Stimulated activated CD8-positive, alpha-beta memory T cell treated with anti-CD3 and anti-CD28 coated beads, Interleukin-15, amount 100 ng/mL, for 24 hours (primary cell): ENCODE measurements at places on chromosomes 1 and 21.

DNA sequence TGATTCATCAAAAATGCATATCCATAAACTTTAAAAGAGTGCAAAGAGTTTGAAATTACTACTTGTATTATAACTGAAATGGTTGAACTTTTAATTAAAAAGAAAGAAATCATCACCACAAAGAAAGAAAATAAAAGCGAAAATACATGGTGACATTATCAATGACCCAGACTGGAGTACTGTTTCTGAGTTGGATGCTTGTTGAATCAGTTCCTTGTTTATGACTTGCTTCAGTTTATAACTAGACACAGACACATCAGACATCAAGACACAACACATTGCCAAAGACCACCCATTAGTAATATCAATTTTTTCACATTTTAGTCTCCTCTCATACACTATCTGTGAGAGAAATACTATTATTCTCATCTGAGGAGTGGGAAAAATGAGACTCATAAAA lies 293.0 kb downstream of the MRPL39 start:
- no peak for DNase-seq

DNA sequence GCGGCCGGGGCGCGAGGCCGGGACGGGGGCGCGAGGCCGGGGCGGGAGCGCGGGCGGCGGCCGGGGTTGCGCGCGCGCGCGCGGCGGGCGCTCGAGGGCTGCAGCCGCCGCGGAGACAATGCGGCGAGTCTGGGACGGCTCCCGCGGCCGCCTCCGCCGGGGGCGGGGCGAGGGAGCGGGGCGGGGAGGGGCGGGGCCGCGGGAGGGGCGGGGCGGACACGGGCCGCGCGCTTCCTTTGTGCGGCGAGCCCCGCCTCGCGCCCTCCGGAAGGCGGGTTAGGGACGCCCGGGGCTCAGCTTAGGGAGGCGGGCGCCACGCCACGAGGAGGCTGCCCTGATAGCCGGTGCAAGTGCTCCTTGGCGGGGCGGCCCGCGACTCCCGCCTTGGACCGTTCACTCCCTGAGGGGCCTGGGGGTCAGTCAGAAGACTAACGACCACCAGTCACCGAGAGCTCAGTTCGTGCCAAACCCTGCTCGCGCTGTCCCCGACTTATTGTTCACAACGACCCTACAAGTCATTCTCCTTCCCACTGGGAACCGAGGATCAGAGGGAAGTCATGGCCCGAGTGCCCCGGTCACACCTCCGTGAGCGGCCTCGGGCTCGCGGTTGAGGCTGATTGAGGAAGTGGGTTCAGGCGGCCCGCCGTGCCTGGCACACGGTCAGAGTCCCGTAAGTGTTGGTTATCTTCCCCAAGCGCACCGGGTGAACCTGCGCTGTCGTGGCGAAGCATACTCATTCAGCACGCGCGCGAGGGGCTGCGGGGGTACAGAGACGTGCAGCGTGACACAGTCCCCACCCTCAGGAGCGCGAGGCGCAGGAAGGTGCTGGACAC lies 29.1 kb upstream of the A3GALT2 start:
- peak; percentile 62 for DNase-seq

GRCh38 chr1:34520111-34520510 lies 234.7 kb upstream of the GJB5 start:
- no peak for DNase-seq

DNA sequence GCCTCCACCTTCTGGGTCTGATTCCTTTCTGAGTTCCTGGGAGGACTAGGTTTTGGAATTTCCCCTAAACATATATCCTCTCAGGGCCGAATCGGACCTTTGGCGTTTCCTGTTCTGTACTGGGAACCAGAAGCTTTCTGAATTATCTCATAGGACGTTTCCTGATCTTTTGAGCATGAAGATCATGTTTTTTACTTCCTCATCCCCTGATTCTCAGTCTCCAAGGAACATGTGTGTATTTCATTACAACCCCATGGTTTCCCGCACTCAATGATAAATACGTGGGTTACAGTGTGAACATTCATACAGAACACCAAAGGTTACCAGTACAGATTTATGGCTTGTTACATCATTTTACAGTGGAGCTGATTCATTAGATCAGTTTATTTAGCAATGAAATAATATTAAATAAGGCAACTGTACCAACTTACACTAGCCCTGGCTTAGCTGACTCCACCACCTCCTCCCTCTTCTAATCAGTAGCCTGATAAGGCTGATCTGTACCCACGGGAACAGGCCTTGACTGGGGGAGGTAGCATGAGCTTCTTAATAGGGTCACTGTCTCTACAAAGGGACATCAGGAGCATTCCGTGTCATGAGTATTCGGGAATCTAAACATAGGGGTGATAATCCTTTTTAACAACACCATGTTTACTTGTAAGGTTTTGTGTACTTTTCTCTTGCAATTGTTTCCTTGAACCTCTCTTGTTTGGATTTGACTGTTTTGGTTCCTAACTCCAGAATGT lies 57.8 kb upstream of the ERRFI1 start:
- no peak for DNase-seq

DNA sequence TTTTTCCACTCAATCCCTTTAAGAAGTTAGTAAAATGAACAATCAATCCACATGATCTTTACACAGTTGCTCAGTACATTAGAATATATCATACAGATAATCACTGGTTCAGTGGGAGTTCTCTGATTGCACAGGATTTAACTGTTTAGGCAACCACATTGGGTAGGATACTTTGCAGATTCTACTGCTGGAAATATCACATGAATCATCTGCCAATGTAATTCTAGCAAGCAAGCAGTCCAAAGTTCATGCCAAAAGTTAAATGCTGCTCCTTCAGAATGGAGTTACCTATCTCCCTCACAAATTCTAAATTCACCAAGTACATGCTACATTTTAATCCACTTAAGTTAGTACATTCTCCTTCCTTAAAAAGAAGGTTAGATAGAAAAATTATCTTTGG lies 52.4 kb downstream of the NEGR1 start:
- no peak for DNase-seq

DNA sequence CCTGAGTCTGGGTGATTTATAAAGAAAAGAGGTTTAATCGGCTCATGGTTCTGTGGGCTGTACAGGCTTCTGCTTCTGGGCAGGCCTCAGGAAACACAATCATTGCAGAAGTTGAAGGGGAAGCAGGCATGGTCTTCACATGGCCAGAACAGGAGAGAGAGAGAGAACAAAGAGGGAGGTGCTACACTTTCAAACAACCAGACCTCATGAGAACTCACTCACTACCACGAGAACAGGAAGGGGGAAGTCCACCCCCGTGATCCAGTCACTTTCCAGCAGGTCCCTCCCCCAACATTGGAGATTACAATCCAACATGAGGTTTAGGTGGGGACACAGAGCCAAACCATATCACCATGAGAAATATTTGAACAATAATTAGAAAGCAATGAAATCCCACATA lies 222.9 kb downstream of the FAM72C start:
- DNase-seq = no peak

GRCh38 chr1:111140680-111140967 lies 601 bp downstream of the CEPT1 start:
- DNase-seq = no peak

- no peak for DNase-seq
These were observed 553.9 kb downstream of the DPYD start for GRCh38 chr1:97366984-97367383.

- no peak for DNase-seq
These were observed 27.2 kb downstream of the PROK1 start for GRCh38 chr1:110477967-110478640.

DNA sequence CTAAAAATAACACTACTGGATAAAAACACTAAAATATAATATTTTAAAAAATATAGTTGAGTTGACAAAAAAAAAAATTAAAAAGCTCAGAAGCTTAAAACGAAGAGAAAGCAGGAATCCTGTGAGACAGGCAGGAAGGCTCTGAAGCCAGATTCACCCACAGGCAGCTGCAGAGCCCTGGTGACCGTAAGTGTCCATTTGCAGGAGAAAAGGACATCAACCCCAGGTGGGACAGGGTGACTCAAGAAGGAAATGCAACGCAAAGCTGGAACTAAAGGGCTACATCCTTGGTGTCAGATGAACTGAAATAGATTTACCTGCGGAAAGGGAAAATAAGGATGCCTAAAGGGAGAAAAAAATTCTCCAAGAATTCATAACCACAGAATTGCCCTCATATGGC lies 46.8 kb downstream of the USP24 start:
- DNase-seq = no peak

DNA sequence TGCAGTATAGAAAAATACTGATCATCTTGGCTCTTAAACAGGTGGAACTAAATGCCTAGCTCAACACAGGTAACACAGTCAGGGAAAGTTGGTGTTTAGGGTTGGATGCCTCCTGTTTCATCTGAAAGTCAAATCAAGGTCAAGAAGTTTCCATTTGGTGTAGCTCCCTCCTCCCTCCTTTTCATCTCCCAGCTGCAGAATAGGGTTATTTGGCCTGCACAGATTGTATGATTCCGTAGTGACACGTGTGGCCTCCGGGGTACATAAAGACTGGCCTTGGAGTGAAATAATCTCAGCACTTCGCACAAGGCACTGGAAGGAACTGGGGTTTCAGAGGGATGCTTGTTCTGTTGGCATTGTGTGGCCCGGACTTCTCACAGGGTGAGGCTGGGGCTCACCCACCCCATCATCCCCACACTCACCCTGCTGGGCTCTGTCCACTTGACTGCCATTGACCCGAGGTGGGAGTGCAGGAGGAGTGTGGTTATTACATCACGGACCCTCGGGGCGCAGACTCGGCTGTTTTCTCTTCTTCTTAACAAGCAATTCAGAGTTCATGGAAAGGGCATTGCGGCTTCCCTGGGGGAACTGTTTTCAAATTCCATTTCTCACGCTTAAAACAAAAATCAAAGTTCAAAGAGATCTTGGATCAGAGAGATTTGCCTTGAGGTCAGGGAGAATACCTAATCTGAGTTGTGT lies 18.4 kb downstream of the IGSF5 start:
- no peak for DNase-seq

DNA sequence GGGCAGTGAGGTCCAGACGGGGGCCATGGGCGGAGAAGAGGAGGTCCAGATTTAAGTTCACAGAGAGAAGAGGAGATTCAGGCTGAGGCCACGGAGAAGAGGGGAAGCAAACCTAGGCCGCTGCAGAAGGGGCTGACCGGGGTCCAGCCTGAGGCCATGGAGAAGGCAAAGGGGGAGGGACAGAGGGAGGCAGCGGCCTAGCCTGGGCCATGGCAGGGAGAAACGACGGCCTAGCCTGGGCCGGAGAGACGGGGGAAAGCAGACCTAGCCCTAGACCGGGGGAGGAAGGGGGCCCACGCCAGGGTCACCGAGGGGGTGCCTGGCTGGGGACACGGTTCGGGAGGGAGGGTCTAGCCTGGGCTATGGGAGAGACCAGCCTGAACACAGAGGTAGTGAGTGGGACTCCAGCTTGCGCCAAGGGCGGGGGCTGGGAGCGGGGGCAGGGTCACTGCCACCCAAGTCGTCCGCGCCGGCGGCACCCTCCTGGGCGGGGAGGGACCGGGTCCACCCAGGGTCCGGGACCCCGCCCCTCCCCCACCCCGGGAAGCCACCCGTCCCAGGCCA lies 459 bp downstream of the CAPZB start:
- DNase-seq = no peak

- no peak for DNase-seq
These were observed 2.9 kb downstream of the DBT start for GRCh38 chr1:100246738-100247137.

GRCh38 chr1:117573386-117574023 lies 32.3 kb upstream of the TENT5C start:
- DNase-seq = no peak

DNA sequence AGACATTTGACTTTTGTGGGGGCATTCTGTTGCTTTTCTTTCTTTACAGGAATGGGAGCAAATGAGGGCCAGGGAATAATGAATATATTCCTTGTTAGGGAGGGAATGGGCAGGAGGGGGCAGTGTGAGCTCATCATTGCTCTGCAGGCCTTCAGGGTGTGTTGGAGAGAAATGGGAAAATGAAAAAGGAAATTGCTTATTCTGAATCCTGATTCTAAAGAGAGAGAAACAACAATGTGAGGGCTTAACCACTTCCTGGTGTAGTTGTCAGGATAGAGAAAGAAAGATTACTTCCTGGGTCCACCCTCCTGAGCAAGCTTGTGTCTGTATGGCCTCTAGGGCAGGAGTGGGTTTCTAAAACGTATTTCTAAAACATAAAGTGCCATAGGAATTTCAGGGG lies 28.3 kb downstream of the VANGL2 start:
- no peak for DNase-seq
